ENCODE measurements at places on chromosomes 1 and 21.

DNA sequence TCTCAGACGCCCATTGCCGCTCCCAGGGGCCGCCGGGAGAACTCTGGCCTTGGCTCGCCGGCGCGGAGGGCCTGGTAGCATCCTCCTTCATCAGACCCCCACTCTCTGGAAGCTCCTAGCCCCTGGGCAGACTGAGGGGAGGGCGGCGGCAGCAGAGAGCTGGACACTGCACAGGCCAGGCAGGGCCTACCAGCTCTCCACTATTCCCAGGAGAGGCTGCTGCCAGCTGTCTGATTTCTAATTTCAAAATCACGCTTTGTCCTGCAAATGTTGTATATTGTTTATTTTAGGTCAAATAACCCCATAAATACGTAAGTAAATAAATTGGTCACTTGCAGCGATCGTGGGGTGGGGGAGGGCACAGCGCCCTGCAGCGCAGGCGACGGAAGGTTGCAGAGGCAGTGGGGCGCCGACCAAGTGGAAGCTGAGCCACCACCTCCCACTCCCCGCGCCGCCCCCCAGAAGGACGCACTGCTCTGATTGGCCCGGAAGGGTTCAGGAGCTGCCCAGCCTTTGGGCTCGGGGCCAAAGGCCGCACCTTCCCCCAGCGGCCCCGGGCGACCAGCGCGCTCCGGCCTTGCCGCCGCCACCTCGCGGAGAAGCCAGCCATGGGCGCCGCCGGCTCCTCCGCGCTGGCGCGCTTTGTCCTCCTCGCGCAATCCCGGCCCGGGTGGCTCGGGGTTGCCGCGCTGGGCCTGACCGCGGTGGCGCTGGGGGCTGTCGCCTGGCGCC, at the start of gene MTARC1:
MTARC1 (plus strand) TSS at position 577 of the 732 bp plus-strand sequence; CDS start at position 609, 32 bp downstream.
- peak; percentile 7 for DNase-seq

GRCh38 chr1:168466714-168467131, 77.1 kb downstream of the XCL2 start:
- DNase-seq, result no peak

DNA sequence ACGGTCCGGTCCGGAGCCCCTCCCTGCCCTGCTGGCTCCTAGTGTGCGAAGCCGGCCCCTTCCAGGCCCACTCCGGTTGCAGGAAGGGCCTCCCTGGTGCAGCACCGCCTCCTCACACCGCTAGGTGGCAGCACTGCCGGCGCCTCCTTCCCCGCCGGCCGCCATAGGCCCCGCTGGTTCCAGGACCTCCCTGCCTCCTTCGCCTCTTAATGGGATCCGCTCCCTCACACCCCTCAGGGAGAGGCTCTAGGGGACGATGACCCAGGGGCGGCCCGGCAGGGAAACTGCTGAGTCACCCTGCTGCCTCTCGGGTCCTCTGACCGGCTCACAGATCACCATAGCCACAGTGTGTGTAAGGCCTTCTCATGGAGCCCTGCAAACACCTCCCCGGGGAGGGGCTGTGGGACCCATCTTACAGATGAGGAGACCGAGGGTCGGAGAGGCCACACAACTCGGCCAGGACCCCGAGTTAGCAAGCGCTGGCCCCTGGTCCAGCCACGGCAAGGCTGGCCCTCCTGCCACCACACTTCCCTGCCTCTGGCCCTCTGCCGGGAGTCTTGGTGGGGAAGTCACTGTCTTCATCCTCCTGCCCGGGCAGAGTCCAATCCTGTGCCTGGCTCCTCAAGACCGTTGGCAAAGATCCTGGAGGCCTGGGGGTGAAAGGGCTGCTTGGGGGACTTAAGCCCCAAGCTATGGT, 1.6 kb upstream of the AJAP1 start:
- peak; percentile 77 for DNase-seq

- DNase-seq, result no peak
These were observed 19.2 kb downstream of the NFASC start for GRCh38 chr1:204889681-204890383.

DNA sequence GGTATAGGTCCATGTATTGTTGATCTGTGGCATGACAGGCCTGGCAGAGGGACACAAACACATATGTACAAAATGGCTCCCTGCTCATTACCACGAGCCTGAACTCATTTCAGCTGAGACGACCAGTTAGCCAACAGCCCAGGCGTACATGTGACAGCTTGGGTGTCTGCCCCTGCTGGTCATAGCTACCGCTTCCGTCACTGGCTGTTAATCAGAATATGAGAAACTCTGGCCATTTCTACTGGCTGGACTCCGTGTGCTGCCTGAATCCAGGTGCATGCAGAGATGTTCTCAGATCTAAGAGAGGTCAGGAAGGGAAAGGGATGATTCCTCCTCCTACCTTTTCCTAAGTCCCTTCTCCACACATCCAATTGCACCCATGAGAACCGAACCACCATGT, 144.5 kb downstream of the PBX1 start:
- no peak for DNase-seq

DNA sequence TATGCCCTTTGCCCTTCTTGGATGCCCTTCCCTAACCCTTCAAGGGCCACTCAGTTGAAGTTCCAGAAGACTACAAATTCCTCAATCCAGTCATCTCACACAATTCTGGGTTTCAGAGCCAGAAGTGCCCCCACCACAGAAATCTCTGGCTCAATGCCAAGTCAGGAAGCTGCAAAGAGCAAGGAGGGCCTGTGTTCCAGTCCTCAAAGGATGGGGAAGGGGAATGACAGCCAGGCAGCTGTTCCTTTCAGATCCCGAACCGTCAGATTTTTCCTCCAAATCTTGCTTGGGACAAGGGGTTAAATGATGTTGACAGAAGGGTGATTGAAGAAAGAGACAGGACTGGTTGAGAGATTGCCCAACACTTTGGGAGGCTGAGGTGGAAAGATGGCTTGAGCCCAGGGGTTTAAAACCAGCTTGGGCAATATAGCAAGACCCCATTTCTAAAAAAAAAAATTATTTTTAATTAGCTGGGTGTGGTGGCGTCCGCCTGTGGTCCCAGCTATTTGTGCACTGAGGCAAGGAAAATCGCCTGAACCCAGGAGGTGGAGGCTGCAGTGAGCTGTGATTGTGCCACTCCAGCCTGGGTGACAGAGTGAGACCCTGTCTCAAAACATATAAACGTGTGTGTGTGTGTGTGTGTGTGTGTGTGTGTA, 716 bp upstream of the HPDL start:
- DNase-seq, result no peak

DNA sequence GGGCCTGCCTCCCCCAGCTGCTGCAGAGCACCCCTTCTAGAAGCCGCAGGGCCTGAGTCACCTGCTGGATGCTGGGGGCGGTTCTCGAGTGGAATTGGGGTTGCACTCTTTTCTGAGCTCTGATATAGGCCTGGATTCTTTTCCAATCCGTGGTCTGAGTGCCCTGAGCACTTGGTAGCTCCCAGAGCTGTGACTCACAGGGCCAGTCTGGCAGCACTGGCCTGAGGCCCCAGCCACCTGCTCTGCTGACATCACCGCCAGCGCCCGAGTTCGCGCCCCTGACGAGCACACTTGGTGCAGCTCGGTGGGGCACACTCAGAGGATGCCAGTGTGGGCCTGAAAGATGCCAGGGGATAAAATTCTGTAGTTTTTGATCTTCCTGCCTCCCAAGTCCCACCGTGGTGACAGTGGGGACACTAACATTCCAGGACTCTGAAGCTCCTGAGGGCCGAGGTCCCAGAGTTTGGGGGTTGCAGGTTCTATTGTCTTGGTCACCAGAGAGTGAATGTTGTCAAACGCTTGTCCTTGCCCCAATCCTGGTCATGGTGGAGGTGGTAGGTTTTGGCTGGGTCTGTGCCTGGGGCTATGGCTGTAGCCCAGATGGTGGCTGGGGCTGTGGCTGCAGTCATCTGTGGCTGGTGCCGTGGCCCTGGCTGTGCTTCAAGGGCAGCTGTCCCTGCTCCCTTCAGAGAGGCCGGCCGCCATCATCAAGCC, 74.6 kb downstream of the OBSCN start:
- no peak for DNase-seq

DNA sequence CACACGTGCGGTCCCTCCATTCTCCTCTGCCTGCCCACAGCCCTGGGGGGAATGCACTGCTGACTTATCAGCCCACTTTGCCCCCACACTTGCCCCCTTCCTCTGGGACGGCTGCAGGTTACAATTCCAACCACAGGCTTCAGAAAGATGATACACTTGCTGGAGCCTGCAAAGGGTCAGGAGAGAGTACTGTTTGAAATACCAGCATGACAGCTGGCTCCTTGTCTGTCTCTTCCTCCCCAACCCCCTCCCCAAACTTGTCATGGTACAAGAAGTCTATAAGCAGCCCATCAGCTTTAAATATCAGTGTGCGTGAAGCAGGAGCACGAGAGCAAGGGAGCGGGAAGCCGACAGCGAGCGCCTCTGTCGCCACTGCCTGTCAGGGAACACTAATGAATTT, 62.4 kb downstream of the ERI3 start:
- no peak for DNase-seq

GRCh38 chr1:208628022-208628914, 384.1 kb upstream of the PLXNA2 start:
- DNase-seq, result no peak

DNA sequence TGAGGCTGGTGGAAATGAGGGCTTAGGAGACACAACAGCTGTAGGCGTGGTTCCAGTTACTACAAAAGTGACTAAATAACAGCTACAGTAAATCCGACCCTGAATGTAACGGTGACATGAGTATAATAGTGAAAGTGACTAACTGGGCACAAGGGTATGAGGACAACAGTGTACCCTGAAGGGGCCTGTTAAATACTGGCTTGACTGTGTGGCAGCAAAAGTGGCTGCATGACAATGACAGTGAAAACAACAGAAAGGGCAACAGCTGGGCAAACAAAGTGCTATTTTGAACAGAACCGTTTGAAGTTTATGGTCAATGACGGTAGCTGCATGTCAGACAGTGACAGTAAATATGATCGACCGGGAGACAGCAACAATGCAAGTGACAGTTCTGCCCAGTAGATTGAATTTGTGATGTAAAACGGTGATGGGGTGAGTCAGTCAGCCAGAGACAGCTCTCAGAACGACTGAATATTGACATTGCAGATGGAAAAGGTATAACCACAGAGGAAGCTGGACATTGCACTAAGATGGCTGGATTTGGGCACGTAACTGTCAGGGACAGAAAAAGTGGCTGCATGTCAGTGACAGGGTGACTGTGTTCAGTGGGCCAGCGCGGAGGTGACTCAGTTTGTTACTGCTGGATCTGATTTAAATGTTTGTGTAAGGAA, 1.2 kb upstream of the ZBTB40 start:
- DNase-seq, result no peak

DNA sequence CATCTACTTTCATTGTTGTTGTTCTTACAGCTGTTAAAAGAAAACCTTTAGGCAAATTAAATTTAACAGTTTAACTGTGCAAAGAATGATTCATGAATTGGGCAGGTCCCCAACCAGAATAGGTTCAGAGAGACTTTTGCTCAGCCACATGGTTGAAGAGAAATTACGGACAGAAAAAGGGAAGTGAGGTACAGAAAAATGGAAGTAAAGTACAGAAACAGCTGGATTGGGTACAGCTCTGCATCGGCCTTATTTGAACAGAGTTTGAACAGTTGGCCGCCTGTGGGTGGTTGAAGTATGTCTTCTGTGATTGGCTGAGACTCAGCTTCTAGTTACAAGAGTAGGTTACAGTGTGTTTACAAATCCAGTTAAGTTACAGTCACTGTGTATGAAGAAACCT, 210.1 kb downstream of the FGGY start:
- DNase-seq, result no peak

GRCh38 chr21:32332463-32332951, 33.9 kb downstream of the MRAP start:
- DNase-seq, result no peak

- DNase-seq, result no peak
These were observed 6.4 kb downstream of the FNDC7 start for GRCh38 chr1:108718927-108719655.

DNA sequence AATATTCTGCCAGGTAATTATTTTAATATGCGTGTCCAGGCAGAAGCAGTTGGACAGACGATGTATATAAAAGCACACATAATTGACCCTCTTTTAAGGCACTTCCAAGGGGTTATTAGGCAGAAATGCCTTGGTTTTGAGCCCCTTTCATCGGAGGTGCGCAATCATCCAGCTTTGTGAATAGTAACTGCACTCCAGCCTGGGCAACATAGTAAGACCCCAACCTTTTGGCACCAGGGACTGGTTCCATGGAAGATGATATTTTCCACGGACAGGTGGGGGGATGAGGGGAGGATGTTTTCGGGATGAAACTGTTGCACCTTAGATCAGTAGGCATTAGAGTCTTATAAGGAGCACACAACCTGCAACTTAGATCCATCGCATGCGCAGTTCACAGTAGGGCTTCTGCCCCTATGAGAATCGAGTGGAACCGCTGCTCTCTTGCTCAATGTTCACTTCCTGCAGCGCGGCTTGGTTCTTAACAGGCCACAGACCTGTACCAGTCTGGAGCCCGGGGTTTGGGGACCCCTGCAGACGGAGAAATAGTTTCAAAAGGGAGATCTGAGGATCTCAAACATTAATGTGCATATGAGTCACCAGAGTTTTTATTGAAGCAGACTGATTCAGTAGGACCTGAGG, 1.8 kb upstream of the MCOLN2 start:
- DNase-seq, result peak; percentile 49

DNA sequence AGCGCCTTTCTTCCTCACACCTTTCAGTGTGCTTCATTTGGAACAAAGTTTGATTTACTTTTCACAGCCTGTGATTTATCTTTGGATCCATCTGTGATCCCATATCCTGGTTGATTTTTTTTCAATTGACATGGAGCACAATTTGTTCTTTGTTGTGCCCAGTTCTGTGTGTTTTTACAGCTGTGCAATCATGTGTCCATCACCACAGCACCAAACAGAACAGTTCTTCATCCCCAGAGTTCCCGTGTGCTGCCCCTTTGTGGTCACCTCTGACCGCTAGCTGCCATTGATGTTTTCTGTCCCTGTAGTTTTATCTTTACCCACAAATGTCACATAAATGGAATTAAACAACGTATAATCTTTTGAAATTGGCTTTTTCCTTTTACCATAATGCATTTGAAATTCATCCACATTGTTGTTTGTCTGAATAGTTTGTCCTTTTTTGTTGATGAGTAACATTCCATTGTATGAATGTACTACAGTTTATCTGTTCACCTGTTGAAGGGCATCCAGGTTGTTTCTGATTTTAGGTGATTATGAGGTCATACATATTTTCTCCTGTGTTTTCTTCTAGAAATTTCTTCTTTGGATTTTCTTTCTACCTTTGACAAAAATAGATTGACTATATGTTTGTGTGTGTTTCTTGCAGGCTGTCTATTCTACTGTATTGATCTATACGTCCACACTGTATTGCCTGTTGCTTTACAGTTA, 17.4 kb downstream of the MIGA1 start:
- DNase-seq, result no peak

GRCh38 chr1:111487133-111487532, 13.3 kb downstream of the C1orf162 start:
- DNase-seq, result no peak

- DNase-seq, result no peak
These were observed 13.9 kb downstream of the FAM151A start for GRCh38 chr1:54609301-54609921.

GRCh38 chr21:21046063-21046462, 47.9 kb downstream of the NCAM2 start:
- no peak for DNase-seq

All from stimulated activated naive CD8-positive, alpha-beta T cell treated with anti-CD3 and anti-CD28 coated beads, Interleukin-15, Interleukin-2, amounts not matched to agents 100 U/mL and 50 U/mL, for 24 hours (primary cell).